ENCODE measurements at places on chromosomes 2 and 18.

DNA sequence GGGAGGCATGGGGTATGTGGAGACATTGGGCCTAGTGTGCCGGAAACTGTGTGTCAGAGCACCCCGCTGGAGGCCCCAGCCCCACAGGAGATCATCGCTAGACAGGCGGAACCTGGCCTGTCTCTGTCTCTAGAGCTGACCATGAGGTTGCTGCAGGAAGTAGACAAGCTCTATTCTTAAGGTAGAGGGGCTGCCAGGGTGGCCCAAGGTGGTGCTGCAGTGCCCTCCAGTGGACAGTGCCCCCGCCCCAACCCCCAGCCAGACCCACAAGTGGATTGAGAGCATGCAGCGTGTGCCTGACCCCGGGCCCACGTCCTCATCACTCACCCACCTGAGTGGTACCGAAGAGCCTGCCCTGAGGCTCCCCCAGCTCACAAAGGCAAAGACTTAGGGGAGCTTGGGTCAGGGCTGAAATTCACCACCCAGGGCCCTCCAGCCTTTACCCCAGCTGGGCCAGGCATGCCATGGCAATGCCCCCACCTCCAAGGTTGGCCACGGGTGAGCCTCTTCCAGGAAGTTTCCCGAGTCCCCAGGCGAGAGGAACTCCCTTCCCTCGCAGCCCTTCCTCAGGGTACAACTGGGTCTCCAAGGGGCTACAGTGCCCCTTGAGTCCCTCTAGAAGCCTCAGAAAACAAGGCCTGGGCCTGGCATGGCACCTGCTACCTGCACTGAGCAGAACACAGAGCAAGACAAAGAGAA, 155.0 kb downstream of the TTC32 start:
- no peak for DNase-seq

GRCh38 chr2:142879151-142879550, 1.7 kb downstream of the KYNU start:
- no peak for DNase-seq

- no peak for DNase-seq
These were observed 364.9 kb upstream of the TMEFF2 start for GRCh38 chr2:192559587-192559986.

DNA sequence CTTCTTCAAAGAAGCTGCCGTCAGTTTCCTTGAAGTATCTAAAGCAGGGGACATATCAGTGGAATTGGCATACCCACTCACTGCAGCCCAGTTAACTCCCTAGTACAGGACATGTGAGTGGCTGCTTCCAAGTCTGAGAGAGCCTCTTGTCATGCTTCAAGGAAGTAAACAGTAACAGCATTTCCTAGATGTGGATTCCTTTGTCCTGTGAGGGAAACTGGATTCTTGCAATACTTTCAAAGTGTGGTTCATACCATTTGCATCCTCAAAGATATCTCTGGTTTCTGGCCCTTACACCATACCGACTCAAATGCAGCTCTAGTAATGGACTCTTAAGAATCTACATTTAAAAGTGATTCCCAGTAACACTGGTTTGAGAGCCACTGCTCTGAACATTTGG, 87.2 kb downstream of the ESCO1 start:
- no peak for DNase-seq

DNA sequence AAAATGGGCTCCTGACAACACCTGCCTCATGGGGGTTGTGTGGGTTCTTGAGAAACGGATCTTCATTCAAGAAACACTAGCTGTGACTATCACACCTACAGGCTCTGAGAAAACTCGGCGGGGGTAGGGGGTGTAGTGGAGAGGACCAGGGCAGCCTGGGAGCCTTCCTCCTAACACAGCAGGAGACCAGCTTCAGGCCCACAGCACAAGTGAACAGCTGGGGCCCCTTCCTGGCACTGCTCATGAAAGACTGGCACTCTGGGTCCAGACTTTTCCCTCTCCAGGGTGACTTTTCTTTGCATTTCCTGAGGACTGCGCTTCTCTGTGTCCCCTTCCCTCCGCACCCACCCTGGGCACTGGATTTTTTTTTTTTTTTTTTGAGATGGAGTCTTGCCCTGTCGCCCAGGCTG, 7.2 kb upstream of the SEMA4C start:
- DNase-seq = no peak

- DNase-seq = no peak
These were observed 75.2 kb downstream of the SOWAHC start for GRCh38 chr2:109689182-109689930.

GRCh38 chr2:23209059-23209458, 175.9 kb upstream of the KLHL29 start:
- DNase-seq = no peak

DNA sequence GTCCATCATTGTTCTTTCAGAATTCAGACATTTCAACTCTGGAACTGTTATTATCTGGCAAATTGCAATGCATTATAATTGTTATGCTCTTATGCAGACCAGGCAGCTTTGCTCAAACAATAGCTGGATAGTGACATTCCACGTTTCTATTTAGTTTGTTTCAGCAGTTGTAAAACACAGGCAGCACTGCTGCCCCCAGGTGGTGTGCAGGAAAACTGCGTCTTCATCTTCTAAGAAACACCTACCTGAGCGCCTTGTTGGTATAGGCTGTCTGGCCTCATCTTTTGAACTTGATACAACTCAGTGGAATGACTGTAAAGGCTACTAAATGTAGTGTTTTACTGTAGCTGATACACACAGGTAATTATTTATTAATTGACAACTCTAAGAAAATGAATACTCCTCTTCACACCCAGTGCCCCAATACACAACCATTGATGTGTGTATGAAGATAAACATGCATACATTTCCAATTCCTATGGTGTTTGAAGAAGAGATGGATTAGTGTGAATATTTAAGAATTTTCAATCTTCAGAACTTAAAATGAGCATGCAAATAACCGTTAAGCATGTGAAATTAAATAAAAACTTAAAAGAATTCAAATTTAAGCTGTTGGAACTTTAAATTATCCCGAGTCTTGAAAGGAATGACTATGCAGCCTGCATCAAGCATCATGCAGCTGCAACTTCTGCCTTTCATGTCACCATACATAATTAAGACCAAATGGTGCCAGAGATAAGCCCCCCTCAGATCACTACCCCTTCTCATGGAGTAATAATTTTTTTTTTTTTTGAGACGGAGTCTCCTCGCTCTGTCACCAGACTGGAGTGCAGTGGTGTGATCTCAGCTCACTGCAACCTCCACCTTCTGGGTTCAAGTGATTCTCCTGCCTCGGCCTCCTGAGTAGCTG, 85.6 kb downstream of the CD8B2 start:
- DNase-seq = no peak

GRCh38 chr2:100012561-100012960, 129.8 kb downstream of the AFF3 start:
- DNase-seq = no peak

- DNase-seq = peak; percentile 5
These were observed 206.3 kb upstream of the SALL3 start for GRCh38 chr18:78773303-78773755.

- no peak for DNase-seq
These were observed 124.9 kb downstream of the XIRP2 start for GRCh38 chr2:167013227-167013626.

GRCh38 chr2:239378021-239378917, 22.6 kb downstream of the HDAC4 start:
- no peak for DNase-seq

DNA sequence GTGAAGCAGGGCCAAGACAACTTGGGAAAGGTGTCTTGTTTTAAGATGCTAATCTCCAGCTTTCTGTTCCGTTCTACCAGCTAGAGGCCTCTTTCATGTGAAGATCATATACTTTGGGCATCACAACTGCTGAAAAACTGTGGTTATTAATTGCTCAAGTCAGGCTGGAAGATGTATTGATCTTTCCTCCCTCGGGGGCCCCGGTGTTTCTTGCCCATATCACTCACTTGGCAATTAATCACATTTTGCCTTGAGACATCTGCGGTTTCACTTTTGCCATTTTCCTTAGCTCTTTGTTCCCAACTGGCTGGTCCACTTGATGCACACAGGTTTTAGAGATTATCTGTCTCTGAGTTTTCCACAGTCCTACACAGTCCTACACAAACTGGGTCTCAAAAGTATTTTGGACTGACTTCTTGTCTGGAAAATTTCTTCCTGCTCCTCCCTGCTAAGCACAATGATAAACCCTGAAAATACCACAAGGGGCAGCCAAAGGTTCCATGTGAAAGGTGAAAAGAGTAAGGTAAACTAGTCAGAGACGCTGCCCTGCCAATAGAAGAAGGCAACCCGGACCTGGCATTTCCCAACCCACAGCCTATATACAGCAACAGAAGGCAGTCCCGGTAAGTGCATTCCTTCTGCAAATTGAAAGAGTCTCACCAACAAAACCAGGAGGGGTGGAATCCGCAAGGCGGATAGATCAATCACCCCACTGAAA, 181.0 kb downstream of the AFF3 start:
- no peak for DNase-seq

Measured in CD4-positive, alpha-beta T cell treated with Interleukin-4 for 1 hour (primary cell).